ENCODE measurements at places on chromosomes 11 and 22.

DNA sequence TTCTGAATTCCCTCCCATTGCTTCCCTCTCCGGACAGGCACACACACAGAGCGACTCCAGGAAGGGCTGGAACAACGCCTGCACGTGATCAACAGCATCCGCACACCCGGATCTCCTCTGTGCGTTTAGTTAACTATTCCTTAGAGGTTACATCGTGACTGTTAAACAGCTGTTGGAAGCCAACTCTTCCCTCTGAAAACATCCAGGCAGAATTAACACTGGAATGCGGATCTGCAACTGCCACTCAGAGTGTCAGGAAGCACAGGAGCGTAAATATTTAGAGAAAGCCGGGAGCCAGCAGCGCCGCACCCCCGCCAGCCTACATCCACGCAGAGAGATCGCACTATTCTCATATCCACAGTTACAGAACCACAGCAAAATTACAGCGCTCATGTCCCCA, 46.2 kb downstream of the SHANK2 start:
- DNase-seq: no peak

DNA sequence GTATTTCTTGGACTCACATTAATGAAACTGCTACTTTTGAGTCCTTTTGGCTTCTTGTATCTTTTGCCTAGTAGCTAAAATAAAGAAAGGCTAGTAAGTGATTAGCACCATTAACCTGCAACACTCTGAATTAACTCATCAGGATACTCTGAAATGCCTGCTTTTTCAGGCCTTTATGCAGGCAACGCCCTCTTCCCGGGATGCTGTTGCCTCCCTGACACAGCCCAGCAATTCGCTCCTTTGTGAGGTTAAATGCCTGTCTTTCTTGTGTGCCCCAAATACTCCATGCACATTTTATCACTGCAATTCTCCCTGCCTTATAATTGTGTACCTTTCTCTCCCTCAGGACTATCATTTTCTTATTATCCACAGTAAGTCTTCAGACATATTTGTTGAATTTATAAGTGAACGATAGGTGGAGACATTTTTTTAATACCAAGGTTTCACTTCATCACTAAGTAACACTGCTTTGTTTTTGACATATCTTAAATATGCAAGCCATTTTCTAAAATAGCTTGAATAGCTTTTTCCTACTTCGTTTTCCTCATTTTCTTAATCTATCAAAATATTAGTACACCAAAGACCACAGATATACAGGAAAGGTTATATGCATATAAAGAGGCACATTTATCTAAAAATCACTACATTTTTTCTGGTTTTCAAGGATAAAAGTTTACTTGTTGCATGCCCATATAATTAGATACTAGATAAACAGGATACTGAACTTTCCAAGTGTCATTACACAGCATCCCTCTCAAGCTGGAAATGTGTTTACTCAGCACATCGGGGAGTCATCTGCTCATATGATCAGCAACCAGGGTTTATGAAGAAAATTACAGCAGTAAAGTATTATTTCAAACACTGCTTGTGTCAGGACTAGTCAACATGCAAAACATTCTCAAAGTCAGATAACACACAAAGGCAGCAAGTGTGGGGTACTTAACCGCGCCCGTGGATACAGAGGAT, 48.5 kb upstream of the DDI1 start:
- DNase-seq: no peak

DNA sequence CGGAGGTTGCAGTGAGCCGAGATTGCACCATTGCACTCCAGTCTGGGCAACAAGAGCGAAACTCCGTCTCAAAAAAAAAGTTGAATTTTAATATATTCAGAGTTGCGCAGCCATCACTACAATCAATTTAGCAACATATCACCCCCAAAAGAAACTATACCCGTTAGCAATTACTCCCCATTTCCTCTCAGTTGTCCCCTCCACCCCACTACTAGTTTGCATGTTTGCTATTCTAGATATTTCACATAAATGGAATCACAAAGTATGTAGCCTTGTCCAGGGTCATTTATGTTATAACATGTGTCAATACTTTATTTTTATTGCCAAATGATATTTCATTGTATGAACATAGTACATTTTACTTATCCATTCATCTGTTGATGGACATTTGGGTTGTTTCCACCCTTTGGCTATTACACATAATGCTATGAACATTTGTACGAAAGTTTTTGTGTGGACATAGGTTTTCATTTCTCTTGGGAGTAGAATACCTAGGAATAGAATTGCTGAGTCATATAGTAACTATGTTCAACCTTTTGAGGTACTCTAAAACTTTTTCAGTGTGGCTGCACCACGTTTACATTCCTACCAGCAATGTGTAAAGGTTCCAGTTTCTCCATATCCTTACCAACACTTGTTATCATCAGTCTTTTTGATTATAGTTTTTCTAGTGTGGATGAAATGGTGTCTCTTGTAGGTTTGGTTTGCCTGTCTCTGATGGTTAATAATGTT, 2.2 kb downstream of the ZNF143 start:
- DNase-seq: no peak

GRCh38 chr11:105878510-105878909, 143.5 kb downstream of the MSANTD4 start:
- no peak for DNase-seq

DNA sequence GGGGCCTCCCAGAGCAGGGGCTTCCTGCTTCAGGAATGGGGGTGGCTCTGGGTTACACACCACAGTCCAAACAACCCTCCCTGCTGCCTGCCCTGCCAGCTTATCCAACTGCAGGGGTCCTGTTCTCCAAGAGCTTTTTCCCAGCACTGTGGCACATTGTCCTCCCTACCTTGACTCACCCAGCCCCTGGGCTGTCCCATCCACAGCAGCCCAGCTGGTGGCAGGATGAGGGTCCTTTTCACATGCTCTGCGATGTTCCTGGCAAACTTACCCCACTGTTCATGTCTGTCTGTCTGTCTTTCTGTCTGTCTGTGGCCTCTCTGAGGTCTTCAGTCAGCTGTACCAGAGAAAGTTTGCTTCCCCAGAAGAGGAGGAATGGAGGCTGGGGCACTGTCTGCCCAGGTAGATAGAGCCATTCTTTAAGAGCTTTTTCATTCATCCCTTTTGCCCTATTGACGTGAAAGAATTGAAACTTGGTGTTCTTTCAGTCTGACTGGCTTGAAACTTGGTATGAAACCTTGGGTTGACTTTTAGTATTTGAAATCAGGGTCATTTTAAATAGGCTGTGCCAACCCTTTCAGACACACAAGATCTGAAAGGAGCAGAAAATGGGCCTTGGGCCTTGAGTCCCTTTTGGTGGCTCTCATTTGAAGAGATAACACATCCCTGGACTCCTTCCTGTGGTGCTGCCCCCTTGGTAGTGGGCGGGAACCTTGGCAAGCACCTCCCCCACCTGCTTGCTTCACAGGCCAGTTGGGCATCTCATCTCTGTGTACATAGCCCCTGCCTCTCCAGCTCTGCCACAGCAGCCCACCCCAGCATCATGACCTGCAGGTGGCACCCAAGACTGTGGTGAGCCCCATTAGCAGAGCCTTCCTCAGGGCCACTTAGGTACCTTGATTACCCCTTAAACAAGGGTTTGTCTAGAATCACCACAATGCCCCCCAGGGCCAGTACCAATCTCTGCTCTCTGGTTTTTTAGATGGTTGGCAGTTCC, 74.6 kb upstream of the SUSD2 start:
- DNase-seq: peak; percentile 25

- no peak for DNase-seq
Observed at GRCh38 chr11:20399498-20399897, 12.0 kb downstream of the PRMT3 start.

DNA sequence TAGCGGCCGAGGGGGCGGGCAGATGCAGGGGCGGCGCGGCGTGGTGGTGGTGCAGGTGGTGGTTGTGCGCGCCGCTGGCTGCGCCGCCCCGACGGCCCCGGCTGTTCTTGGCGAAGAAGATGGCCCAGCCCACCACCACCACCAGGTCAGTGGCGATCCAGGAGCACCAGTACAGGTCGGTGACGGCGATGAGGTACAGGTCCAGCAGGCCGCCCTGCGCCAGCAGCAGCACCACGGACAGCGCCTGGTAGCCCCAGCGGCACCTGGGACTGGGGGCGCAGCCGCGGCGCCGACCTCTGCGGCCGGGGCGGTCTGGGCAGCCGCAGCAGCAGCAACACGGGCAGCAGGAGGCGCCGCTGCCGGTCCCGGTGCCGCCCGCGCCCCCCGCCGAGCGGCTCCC, 879 bp downstream of the TMEM121B start:
- DNase-seq: no peak

GRCh38 chr22:43628250-43628649, 183.9 kb downstream of the EFCAB6 start:
- DNase-seq: no peak

GRCh38 chr11:71566081-71566620, 788 bp downstream of the KRTAP5-10 start:
- no peak for DNase-seq

GRCh38 chr22:35736701-35737100, 19.0 kb downstream of the APOL5 start:
- DNase-seq: no peak

- peak; percentile 59 for DNase-seq
Observed at GRCh38 chr11:117096201-117096991, 1.8 kb downstream of the SIK3 start.

- DNase-seq: no peak
Observed at GRCh38 chr11:93032580-93032979, 63.1 kb downstream of the MTNR1B start.

GRCh38 chr11:116960930-116961329, 123.5 kb upstream of the APOA1 start:
- DNase-seq: no peak

DNA sequence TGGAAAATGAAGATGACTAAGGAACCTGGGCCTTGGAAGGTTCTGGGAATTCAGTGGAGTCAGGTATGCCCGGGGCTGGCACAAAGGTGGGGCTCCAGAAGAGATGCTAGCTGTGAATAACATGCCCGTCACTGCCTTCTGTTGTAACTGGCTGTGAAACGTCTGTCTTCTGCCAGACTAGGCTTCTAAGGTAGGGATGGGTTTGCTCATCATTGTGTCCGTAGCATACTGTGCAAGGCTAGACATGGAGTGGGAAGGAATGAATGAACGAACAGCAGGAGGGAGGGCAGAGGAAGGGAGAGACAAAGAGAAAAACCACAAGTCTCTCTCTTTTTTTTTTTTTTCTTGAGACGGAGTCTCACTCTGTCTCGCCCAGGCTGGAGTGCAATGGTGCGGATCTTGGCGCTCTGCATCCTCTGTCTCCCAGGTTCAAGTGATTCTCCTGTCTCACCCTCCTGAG, 327.4 kb downstream of the MN1 start:
- no peak for DNase-seq

- DNase-seq: no peak
Observed at GRCh38 chr22:41350087-41350486, 31.7 kb upstream of the TEF start.

DNA sequence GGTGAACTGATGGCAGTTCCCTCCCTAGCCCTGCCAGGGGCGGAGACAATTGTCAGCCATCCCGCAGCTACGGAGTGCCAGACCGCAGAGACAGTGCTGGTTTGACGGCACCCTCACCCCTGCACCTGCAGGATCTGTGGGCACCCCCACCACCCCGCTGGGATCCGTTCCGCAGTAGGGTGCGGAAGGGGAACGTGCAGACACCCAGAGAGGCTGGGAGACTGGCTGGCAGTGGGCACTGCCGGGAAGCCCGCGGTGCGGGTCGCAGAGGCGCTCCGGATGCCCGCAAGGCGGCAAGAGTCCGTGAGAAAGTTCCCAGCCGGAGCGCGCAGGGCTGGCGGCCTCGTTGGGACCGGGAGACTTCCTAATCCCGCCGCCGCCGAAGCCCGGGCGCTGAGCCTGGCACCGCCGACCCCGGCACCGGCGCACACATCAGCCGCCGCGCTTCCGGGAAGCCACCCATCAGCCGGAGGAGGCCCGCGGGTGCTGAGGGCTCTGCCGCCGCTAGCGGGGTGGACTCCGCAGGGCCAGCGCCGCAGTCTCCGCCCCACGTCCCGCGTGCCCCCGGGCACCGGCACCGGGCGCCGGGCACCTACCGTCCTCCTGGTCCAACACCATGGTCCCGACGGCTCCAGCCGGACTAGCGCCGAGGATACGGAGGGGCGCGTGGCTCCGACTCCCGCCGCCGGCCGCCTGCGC, 4.3 kb upstream of the LMO1 start:
- DNase-seq: no peak

GRCh38 chr11:105022527-105022926, 441 bp downstream of the CASP5 start:
- no peak for DNase-seq

DNA sequence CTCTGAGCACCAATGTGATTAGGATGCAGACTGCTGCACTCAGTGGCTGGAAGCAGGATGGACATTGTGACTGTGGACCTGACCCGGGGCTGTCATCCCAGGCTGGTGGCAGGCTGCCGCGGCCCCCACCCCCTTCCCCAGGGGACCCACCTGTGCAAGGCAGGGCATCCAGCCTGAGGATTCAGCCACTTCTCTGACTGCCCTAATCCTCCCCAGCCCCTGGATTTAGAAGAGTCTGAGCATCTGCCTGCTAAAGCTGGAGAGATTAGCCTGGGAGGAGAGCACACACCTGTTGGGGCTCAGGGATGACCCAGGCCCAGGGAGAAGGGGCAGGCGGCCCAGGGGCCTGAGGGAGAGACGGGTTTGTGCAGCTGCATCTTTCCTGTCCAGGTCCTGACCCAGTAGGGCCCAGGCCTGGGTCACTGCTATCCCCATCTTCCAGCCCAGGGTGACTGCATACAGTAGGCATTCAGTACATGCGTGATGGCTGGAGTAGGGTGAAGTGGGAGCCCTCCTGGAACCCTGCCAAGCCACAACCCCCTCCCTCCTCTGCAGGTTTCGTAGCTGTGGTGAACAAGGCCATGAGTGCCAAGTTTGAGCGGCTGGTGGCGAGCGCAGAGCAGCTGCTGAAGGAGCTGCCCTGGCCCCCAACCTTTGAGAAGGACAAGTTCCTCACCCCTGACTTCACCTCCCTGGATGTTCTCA, 12.1 kb downstream of the DPP3 start:
- DNase-seq: no peak

DNA sequence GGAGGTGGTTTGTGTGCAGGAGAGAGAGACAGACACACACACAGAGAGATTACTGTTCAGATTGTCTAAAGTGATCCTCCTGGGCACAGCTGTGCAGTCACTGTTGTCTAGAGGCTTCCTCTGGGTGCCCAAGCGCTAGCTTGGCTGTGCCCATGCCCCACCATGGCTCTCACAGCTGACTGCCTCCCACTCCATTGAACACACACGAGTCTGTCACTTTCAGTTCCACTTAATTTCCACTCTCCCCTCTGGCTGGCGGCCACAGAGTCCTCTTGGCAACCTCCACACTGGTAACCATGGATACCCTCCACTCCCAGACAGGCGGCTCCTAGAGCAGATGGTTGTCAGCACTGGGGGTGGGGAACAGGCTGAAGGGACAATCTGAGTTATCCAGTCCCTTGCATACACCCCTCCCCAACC, 29.1 kb downstream of the MAP6 start:
- DNase-seq: no peak

GRCh38 chr22:42780070-42780540, 59.4 kb upstream of the A4GALT start:
- DNase-seq: peak; percentile 88

- no peak for DNase-seq
Observed at GRCh38 chr11:97289823-97290222, 900.0 kb downstream of the JRKL start.

- no peak for DNase-seq
Observed at GRCh38 chr22:23626286-23626975, 5.7 kb downstream of the DRICH1 start.

- no peak for DNase-seq
Observed at GRCh38 chr11:36123336-36124101, 165.7 kb downstream of the COMMD9 start.

GRCh38 chr22:28188178-28188879, 269.3 kb upstream of the PITPNB start:
- DNase-seq: no peak

Data from CD4-positive, CD25-positive, alpha-beta regulatory T cell (primary cell).